ENCODE measurements at places on chromosomes 2 and 18.

DNA sequence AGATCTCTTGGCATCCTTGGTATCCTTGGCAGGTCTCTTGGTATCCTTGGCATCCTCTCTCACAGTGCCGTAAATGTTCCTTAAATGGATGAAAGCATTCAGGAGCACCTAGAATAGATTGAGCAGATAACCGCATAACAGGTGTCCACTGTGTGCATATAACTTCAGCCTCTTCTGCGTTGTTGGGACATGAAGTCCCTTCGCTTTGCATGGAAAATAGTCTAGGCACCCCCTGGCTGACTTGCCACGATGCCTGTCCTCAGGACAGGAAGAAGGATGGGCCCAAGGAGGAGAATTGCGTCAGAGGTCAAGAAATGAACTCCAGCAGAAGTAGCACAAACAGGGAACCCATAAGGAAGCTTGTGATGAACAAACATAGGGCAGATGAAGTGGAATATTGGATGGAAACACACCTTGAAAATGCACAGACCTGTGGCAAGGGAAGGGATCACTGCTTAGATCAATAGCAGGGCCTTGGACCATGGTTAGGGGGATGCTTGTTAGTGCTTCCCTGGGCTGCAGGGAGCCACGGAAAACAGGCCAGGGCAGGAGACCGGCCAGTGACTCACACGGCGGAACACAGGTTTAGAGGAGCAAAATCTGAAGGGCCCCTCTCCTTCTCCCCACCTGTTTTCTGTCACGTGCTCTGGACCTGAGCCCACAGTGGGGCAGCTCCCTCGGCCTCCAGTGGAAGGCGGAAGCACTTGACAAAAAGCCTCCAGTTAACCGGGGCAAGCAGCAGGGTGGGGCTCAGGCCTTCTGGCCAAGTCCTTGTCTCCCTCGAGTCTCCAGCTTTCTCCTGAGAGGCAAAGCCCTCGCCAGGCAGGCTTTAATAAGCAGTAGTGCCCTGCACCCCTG is 99.2 kb upstream of the ASAP2 start:
- no peak for DNase-seq

GRCh38 chr2:239227661-239228371 is 173.0 kb downstream of the HDAC4 start:
- no peak for DNase-seq

GRCh38 chr2:39514825-39515224 is 77.7 kb upstream of the MAP4K3 start:
- DNase-seq, result no peak

GRCh38 chr2:62660582-62661262 is 44.8 kb upstream of the EHBP1 start:
- no peak for DNase-seq

GRCh38 chr2:98140210-98140609 is 53.2 kb downstream of the VWA3B start:
- no peak for DNase-seq

- no peak for DNase-seq
Measured at GRCh38 chr2:118726821-118727220, 120.6 kb downstream of the EN1 start.

DNA sequence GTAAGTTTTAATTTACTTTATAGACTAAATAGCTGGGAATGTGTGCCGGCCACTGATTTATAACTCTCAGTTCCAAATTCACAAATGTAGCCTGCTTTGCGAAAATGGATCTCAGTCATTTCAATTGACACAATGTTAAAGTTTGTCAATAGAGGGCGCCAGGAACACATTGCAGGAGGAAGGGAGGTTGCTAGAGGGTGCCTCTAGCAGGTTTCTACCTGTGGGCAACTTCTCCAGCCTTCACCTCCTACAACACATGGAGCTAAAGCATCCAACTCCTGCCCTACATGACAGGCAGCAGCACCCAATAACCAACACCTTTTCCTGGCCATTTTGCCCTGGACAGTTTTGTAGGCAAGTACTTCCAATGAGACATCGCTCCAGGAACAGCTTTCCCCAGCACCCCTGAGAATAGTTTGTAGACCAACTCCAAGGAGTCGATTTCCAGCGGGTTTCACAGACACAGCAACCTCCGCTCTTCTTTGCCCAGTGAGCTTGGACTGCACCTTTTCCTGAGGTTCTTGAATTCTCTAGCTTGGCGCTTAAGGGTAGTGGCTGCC is 784.8 kb upstream of the CDH2 start:
- DNase-seq, result peak; percentile 24

GRCh38 chr2:32711219-32711618 is 83.4 kb downstream of the TTC27 start:
- no peak for DNase-seq

DNA sequence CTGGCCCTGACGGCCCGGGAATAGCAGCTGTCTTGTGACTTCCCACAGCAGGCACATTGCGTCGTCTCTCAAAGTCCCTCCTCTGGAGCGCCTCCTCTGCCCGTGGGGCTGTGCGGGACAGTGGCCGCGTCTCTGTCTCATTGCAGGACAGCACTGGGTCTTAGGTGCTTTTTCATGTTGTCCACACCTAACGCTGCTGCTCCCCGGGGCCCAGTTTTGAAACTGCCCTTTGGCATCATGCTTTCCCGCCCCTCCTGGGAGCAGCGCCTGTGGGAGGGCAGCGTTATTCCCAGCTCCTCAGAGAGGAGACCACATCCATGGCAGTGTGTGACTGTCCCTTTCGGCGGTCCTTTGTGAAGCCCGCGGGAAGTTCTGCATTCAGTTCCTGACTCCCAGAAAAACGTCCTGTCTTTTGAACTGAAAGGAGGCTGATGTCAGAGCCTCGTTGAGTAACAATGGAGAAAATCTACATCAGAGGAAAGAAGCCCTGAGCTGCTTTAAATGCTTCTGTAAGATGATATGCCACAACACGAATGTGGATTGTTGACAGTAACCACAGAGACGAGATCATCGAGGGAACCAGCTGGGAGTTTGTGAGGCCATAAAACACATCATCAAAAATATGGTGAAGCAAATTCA is 226.0 kb downstream of the FAM210A start:
- no peak for DNase-seq

- no peak for DNase-seq
Measured at GRCh38 chr2:18123211-18123570, 244.7 kb downstream of the KCNS3 start.

GRCh38 chr2:207993151-207993763 is 32.1 kb downstream of the PLEKHM3 start:
- DNase-seq, result no peak

- DNase-seq, result no peak
Measured at GRCh38 chr18:75809151-75809925, 381.8 kb upstream of the SMIM21 start.

DNA sequence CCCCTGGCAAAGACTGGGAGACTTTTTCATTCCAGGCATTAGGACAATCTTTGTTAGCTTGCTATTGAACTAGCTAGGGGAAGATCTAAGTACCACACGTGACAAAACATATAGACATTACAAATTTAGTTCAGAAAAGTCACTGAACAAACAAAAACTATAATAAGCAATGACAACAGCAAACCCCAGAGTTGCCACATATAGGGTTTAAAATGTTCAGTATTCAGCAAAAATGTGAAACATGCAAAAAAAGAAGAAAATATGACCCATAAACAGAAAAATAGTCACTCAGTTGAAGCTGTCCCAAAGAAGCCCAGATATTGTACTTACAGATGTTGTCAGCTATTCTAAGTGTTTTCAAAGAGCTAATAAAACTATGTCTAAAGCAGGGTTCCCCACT is 431.1 kb upstream of the CDH2 start:
- DNase-seq, result no peak

DNA sequence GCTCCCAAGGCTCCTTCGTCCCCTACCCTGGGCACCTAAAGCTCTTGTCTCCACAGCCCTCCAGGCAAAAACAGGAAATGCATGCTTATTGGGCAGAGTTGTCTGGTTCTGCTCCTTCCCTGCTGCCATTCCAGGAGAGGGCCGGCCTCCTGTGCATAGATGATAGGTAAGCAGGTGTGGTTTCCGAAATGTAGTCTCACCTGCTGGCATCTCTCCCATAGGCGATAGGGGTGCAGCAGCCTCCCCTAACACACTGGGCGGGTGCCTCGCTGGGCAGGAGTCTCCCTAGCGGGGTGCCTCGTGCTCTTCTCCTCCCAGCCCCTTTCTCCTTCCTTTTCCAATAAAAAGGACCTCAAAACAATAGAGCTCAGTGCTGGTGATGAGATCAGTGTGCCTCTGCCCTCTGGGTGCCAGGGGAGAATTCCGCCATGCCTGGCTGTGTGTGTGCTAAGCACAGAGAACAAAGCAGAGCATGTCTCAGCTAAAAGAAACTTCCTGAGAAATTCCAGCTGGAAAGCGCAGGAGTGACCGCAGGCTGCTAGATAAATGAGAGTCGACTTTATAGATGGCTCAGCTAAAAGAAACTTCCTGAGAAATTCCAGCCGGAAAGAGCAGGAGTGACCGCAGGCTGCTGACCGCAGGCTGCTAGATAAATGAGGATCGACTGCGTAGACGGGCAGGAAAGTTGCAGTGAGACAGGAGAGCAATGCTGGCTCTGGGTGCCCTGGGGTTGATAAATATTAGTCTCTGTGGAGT is 11.3 kb upstream of the PXDN start:
- DNase-seq, result no peak

DNA sequence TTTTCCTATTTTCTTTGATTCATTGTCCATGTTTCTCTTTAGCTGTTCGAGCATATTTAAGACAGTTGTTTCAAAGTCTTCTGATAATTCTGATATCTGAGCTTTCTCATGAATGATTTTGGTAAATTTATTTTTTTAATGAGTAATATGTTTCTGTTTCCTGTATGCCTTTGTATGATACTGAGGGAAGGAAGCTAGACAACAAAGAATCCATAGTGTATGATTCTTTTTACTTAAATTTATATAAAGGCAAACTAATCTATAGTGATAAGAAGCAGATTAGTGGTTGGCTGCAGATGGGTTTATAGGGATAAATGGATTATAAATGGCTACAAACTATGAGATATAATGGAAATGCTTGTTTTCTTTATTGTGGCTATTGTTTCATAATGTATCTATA is 352.7 kb upstream of the CDH2 start:
- no peak for DNase-seq

DNA sequence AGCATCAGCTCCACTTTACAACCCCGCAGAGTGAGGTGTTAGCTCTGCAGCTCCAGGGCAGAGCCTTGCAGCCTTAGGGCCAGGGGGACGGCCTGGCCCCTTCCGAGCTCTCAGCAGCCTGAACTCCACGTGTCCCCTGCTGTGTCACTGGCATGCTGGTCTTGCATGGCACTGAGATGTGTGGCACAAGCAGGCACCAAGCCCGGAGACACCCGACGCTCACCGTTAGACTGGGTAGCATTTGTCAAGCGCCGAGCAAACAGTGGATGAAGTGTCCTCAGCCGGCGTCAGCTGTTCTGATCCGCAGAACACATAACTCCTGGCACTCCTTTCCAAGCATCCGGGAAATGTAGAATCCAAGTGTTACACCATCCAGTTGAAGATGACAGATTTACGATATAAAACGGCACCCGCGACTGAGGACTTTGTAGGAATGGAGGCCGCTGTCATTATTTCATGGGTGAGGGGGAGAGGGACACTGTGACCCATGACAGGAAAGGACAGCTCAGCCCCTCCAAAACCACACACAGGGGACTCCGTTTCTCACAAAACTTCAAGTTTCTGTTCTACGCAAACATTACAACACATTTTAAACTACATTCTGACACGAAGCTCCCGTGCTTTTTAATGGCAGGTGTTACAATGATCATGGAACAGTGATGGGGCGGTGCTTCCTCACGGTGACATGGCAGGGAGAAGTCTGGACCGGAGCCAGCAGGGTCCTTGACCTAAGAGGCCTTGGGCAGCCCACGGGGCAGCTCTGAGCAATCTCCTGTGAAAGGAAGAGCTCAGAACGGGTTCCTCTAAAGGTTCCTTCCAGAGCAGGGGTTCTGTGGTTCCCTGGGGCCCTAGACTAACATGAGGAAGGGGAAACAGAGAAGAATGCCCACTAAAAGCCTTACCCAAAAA is 89.4 kb downstream of the HDAC4 start:
- no peak for DNase-seq

DNA sequence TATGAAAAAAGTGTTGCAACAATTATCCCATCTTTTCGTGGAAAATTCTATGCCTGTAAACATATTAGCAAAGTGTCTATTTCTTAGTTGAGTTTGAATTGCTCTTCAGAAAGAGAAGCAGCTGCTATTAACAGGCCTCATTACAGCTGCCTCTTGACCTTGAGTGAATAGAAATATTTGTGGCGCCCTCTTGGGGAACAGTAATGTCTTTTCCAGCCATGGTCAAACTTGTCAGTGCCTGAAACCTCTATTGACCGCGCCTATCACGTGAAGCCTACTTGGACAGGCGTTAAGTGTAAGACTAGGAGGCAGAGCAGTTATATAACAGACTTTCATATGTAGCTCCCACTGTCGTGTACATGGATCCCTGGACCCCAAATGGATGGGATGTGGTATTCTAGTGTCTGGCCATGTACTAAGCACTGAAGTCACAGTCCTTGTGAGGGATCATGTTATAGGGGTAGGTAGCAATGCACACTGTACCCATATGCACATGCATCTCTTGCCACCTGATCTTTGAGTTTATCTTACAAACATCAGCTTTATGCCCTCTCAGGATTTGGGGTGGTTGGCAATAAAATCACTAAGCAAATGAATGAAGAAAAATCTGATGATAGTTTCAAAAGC is 245.0 kb downstream of the PTGR3 start:
- peak; percentile 3 for DNase-seq

- no peak for DNase-seq
Measured at GRCh38 chr2:118539290-118539689, 308.2 kb downstream of the EN1 start.

DNA sequence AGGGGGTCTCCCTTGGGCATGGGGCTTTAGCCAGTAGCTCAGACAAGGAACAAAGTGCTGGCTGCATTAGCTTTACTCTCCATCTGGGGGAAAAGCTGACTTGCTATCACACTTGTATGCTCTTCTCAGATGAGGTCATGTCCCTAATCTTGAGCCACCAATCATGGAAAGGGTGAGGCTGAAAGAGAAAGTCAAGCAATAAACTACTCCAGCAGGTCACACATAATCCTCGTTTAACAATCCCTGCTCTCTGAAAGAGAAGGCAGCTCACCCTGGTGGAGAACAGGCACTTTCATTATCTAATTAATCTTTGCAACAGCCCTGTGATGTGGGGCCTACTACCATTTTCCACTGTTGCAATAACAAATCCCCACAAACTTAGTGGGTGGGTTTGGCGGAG is 129.7 kb upstream of the CAPN13 start:
- DNase-seq, result no peak

GRCh38 chr18:12014086-12014485 is 32.8 kb downstream of the IMPA2 start:
- no peak for DNase-seq

Data from LoVo (cell line).